MG63 (cell line): ENCODE measurements at places on chromosomes 7 and 10. TPM values are rescaled to one million over a fixed set of nuclear protein-coding genes. Genes with fewer than 3 reads are reported as not detected.

The TDRD1 gene
- total RNA-seq, result not detected in 2 replicates

DNA sequence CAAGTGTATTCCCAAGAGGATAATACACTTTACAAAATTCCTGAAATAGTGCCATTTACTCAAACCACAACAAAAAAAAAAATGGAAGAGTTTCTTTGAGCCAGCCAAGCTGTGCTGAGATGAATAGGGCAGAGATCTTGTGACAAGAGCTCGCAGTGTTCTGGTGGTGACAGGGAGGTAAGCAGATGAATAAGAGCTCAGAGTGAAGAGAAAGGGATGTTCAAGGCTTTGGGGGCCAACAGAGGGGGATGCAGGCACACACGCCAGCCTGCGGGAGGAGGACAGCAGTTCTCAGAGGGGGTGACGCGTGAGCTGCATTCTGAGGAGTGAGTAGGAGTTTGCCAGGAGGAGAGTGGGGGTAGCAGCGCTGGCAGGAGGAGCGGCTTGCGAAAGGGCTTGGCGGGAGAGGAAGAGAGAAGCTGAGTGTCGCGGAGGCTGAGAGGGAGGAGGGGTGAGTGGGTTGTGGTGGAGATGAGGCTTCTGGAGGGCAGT is 194.4 kb upstream of the IMMP2L start:
- DNase-seq, result peak; percentile 80

The ADRB1 gene
- not detected in 2 replicates for total RNA-seq

The CALML3 gene
- total RNA-seq, result not detected in 2 replicates

GRCh38 chr7:47197486-47197885 is 384.4 kb downstream of the TNS3 start:
- no peak for DNase-seq

- no peak for DNase-seq
Observed at GRCh38 chr7:1933066-1933750, 263.1 kb downstream of the ELFN1 start.

The RSPH10B2 gene
- 0.20 TPM in 1 of 2 replicates, not detected in the other for total RNA-seq

- DNase-seq, result peak; percentile 15
Observed at GRCh38 chr7:2953099-2953498, 90.6 kb downstream of the CARD11 start.

GRCh38 chr10:48282829-48283228 is 8.3 kb upstream of the FRMPD2 start:
- no peak for DNase-seq

DNA sequence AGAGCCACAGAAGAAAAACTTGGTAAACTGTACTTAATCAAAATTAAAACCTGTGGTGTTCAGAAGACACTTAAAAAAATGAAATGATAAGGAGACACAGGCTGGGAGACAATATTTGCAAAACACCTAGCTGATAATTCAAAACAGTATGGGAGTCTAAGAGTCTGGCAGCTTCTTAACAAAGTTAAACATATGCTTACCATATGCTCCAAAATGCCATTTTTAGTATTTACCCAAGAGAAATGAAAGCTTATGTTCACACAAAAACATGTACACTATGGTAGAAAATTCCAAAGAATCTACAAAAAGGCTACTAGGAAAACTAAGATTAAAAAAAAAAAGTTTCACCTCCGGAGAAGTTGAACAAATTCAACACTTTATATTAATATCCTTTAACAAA is 48.6 kb downstream of the ITGB1 start:
- no peak for DNase-seq

DNA sequence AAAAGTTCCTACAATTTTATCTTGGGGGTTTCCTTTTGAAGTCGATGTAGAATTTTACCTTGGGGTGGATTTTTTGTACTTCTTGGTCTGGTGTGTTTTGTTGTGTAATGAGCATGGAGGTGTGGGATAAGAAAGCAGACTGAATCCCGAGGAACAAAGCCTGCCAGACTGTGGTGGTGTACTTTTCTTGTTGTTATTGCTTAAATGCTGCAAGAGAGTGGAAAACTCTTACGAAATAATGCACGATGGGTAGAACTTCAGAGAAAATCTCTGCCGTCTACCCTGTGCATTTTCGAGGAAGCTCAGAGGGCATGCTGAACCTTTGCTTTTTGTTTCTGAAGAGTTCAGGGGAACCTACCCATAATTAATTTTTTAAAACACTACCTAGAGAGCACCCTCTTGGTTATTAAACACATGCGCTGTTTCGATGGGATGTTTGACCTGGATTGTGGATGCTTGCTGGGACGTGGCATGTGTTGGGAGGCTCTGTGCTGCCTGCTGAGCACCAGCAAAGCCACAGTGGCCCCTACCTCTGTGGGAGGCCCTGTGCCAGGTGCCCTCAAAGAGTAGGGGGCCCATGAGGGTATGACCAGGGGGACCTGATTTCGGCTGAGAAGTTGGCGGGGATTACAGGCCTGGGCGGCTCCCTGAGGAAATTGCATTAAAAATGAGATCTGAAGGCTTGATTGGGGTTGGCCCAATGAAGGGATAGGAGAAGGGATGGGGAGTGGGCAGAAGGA is 94.1 kb downstream of the TCF7L2 start:
- DNase-seq, result no peak

DNA sequence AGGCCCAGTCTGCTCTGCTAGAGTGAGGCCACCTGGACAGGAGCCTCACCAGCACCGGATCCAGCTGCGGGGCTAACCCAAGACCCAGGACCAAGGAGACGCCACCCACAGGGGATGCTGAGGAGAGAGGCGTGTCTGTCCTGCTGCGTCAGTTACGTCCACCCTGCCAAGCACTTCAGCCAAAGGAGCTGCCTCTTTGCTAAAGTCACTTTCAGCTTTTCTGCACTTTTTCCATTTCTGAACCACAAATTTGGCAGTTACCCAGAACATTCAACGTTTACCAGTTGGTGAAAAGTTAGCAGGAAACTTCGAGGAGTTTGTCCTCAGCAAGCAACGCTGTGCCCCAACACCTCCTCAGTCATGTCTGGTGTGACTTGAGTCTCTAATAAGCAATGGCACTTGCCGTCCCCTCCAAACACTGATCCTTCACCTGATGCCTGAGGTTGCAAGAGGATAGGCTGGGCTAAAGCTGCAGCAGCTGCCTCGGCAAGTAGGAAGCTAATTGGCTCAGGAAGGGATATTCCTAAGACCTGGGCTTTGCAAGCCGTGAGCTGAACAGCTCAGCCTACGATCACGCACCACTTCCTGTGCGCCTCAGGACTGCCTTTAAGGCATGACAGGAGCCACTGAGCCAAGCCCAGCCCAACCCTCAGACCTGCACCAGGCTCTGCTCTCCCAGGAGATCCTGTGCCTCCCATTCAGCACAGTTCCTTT is 40.1 kb downstream of the KCNH2 start:
- peak; percentile 58 for DNase-seq

The ARMH3 gene
- total RNA-seq, result 12.6 and 16.0 TPM in 2 replicates

The ABCC2 gene
- 0.72 and 1.7 TPM in 2 replicates for total RNA-seq

The CACNB2 gene
- total RNA-seq, result not detected in 2 replicates

- peak; percentile 60 for DNase-seq
Observed at GRCh38 chr7:101164071-101164840, 1.1 kb downstream of the VGF start.

GRCh38 chr7:134802762-134803161 is 23.3 kb downstream of the CALD1 start:
- no peak for DNase-seq

DNA sequence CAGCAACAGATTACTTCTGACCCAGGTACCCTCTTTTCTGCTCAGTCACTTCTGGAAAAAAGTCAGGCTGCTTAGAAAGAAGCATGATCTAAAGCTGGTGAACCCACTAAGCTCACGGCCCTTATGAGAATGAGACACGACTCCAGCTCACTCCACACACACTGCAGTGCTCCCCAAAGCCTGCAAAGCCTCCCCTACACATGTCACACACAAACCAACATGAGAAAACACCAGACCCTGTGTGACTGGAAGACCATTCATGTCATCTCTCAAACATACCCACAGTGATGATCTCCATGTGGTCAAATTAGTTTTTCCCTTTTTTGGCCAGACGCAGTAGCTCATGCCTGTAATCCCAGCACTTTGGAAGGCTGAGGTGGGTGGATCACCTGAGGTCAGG is 391 bp downstream of the ANKRD61 start:
- no peak for DNase-seq

DNA sequence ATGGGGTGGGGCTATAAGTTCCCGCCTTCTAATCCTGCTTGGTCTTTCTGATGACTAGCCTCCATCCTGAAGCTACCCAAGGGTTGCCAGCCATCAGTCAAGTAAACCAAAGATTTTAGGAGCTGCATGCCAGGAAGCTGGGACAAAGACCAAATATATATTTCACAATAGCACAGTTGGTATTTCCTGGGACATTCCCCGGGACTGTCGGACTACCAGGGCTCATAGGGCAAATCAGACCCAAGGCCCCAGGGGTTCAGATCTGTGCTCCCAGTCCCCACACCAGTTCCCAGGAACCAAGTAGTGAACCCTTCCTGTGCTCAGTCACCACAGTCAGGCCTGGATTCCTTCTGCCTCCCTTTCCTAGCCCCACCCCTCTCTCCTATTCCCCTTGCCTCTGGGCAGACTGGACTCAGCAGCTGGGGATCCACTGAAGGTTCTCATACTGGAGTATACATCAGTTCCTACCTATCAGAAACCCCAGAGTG is 5.7 kb upstream of the CXCL12 start:
- DNase-seq, result peak; percentile 66

DNA sequence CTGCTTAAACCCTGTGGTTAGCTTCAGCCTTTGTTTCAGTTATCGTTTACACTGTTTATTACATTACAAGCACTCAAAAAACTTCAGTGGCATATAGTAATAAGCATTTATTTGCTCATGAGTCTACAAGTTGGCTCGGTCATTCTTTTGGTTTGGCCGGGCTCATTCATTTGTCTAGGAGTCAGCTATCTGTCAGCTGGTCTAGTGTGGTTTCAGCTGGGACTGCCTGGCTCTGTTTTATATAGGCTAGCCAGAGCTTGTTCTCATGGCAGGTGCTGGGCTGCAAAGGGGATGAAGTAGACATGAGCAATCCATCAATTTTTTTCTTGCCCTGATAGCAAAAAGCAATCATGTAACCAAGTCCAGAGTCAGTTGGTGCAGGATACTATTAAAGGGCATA is 103.6 kb downstream of the MKLN1 start:
- peak; percentile 87 for DNase-seq

DNA sequence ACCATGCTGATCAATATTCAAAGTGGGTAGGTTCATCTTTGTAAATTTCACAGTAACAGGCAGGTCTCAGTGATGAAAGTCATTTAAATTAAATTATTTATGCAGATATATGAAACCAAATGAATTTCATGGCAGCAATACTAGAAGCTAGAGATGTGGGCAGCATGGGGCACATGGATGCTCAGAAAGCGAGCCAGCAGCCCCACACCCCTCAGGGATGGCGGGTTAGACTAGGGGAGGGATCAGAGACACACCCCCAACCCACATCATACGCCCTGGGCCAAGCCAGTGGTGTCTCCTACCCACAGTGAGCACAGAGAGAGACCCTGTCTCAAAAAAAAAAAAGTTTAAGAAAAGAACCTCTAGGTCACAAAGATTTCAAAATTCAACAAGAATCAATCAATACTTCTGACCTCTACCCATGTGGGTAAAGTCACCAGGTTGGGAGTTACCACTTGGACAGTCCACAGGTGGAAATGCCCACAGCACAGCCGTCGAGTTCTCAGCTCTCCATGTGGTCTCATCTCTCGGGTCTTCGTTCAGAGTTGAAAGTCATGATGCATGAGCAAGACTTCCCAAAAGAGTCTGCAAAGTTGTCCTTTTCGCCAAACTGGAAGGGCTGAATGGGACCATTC is 79.3 kb upstream of the PPP2R2D start:
- DNase-seq, result no peak

DNA sequence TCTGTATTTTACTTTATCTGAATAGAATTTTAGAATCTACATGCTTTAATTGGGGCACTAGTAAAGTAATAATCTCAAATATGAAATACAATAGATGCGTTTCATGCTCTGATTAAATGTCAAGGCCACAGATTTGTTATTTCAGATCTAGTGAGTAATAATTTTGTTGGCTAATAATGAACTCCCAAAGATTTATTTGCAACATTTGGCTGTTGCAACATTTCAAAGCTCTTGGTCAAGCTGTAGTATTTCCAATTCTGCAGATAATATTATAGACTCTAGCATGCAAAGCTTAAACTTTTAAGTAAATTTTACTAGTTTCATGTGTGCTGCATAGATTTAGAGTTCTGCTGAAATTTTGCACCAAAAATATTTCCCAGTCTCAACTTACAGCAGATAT is 16.7 kb downstream of the LRRN3 start:
- no peak for DNase-seq

GRCh38 chr7:90262438-90262837 is 17.5 kb downstream of the CFAP69 start:
- no peak for DNase-seq

The TLX1 gene
- total RNA-seq, result not detected in 2 replicates
